Lower lobe of right lung (tissue), 2 donors: ENCODE measurements at places on chromosomes 2 and 18.
A peak's percentile ranks its signal among the peaks of the same experiment; 100 is the strongest.

DNA sequence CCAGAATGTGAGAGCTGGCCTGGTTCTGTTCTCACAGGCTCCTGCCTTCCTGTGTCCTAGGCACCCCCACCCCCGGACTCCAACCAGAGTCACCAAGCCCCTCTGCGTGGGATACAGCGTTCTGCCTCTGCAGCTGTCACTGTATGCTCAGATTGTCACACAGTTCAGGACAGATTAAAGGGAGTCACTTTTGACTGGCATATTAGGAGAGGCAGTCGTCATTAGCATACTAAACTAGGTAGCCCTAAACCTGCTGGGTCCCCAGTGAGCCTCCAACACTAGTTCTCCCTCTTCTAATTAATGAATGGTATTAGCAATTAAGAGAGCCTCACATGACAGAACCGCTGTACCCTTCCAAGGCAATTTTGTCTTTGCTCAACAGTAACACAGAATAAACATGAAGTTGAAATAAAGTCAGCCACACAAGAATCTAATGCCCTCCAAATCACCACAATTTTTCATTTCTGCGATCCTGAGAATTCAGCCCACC, 340.2 kb downstream of the CMPK2 start:
- DNase-seq: no peak

- no peak for DNase-seq
Observed at GRCh38 chr2:196166876-196167275, 4.5 kb downstream of the STK17B start.

- no peak for DNase-seq
Observed at GRCh38 chr2:118807668-118808428, 39.6 kb downstream of the EN1 start.

- no peak for DNase-seq
Observed at GRCh38 chr2:197058777-197059300, 132.3 kb upstream of the PGAP1 start.

DNA sequence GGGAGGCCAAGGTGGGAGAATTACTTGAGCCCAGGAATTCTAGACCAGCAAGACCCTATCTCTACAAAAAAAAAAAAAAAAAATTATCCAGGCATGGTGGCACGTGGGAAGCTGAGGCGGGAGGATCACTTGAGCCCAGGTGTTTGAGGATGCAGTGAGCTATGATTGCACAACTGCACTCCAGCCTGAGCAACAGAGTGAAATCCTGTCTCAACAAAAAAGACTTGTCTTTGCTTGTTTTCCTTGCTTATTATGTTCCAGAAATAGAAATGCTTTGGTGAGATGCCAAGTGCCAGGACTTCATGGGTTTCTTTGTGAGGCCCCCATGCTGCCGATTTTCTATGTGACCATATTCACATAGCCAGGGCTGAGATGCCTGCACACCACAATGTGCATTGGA, 9.0 kb downstream of the DCDC2C start:
- DNase-seq: no peak

GRCh38 chr18:6054256-6054842, 159.0 kb upstream of the TMEM200C start:
- no peak for DNase-seq

DNA sequence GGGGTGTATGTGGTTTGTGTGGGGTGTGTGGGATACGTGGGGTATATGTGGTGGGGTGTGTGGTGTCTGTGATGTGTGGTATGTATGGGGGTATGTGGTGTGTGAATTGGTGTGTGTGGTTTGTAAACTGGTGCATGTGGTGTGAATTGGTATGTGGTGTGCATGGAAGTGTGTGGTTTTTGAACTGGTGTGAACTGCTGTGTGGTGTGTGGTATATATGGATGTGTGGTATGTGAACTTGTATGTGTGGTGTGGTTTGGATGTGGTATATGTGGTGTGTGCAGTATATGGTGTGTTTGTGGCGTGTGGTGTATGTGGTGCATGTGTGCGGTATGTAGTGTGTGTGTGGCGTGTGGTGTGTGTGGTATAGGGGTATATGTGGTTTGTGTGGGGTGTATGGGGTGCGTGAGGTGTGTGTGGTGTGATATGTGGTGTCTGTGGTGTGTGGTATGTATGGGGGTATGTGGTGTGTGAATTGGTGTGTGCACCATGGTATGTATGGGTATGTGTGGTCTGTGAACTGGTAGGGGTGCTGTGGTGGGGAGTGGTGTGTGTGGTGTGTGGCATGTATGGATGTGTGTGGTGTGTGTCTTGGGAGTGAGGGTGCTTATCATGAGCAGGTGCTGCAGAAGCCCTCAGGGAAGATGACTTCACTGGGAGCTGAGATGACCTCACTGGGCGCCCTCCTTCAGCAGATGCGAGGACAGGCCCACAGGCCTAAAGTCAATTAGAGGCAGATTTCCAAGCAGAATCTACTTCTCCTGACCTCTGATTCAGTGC, 209.6 kb upstream of the TNP1 start:
- no peak for DNase-seq

DNA sequence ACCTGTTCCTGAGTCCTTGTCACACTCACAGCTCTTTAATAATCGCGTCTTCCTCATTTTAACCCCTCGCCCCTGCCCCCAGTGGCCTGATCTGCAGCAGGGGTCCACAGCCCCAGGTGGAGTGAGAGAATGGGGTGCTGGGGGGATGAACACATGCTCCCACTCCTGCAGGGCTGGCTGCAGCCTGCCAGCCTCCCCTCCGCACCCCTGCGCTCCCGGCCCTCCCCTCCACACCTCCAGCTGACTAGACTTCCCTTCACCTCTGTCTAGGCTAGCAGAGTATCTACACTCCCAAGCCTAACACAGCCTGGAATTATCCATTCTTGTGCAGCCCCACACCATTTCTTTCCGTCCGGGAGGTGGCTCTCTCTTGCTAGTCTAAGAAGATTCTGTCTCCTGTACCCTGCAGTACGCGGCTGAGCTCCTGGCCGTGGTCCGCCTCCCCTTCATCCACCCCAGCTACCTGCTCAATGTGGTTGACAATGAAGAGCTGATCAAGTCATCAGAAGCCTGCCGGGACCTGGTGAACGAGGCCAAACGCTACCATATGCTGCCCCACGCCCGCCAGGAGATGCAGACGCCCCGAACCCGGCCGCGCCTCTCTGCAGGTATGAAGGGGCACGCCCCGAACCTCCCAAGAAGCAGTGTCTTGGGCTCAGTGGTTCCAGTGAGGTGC, 231.6 kb downstream of the ATAD2B start:
- no peak for DNase-seq

DNA sequence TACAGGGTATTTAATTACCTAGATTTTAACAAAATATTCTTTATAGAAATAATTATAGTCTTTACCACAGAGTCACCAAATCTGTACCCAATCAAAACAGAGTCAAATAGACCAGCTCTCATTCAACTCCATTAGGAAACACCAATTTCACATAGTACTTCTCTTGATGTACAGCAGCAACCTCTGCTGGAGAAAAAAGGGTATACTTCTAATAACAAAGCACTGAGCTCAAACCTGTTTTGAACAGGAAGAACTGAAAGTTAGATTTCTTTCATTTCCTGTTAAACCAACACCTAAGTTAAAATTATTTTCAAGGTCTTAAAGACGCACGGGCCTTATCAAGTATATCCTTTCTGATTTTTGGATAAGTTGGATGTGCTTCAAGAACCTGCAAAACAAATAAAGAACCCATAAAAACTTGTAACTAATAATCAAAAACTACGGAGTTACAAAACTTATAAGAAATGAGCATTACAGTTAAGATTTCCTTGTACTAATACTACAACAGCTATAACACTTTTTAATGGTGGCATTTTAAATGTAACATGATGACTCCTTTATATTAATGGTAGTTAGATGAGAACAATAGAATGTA, 79.0 kb downstream of the TTC21B start:
- no peak for DNase-seq

DNA sequence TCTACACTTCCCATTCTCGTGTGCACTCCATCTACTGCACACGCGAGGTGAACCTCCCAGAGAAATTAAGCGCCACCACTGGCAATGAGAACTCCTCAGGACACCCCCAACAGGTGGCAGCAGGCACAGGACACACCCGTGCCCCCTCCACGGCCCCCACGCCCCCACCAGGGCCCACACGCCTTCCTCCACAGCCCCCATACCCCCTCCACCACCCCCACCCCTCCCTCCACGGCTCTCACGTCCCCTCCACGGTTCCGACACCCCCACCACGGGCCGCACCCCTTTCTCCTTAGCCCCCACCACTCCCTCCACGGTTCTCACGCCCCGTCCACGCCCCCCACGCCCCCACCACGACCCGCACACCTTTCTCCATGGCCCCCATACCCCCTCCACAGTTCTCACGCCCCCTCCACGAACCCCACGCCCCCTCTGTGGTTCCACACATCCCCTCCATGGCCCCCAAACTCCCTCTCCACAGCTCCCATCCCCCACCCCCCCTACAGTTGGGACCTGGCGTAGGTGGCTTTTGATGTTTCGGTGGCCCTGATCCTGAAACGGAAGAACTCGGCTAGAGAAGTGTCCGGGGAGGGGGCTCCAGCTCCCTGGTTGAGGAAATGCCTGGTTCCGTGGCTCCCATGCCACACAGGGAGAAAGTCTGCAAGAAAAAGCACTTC, 110.8 kb downstream of the ZNF516 start:
- DNase-seq: no peak

DNA sequence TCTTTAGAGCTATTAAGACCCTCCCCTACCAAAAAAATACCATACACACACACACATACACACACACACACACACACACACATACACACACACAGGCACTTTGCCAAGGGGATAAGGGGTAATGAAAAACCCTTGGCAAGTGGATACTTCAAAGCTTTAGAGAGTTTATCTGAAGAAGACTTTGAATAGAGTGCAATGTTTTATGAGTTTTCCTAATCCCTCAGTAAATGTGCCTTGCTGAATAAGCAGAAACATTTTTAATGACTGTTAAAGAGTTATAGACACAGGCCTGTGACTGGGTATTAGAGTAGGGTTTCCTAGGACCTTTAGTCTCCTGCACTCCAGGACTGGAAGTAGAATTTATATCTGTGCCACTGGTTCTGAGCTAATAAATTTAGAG, 75.5 kb upstream of the CTAGE1 start:
- no peak for DNase-seq

- DNase-seq: no peak
Observed at GRCh38 chr18:63145166-63145850, 174.3 kb downstream of the BCL2 start.

DNA sequence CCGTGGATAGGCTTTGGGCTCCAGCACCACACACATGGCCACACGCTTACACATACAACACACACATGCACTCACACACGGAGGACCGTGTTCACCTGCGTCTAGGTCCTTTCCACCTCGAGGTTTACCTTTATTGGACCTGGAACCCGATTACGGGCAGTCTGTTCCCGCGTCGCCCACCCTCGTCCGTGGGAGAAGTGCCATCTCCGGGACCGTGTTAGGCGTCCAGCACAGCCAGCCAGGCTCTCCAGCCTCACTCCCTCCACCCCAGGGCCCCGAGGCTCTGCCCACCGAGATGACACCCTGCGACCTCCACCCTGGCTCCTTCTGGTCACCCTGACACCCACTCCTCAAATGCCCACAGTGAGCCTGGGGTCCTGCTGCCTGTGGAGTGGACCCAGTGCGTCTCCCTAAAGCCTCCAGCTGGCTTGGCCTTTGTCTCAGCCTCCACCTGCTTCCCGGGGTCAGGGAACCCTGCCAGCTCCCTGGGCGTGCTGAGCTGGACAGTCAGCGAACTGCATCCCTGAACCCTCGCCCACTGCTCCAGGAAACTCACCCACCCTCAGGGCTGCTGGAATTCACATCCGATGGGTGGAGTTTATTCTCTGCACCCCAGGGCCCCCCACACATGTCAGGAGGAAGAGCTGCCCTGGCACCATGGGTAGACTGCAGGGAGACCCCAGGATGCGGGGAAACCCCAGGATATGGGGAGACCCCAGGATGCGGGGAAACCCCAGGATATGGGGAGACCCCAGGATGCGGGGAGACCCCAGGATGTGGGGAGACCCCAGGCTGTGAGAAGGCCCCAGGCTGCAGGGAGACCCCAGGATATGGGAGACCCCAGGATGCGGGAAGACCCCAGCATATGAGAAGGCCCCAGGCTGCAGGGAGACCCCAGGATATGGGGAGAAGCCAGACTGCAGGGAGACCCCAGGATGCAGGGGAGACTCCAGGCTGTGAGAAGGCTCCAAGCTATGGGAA, 33.0 kb downstream of the ADI1 start:
- no peak for DNase-seq

DNA sequence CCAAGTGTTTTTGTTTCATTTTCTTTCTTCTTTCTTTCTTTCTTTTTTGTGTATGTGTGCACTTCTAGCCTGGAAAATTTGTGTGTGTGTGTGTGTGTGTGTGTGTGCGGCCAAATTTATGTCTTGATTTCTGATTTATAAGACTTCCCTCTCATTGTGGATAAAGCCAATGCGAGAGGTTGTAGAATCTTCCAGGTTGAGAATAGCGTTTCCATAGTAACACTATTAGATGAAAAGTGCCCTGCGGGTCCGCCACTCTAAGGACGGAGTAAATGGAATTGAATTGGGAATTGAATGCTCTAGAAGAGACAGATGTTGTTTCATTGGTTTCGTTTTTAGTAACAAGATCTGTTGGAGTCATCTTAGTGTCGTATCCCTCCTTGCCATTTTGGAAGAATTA, 81.6 kb downstream of the MEIS1 start:
- DNase-seq: no peak

- no peak for DNase-seq
Observed at GRCh38 chr2:70569559-70569958, 15.9 kb upstream of the TGFA start.

- peak; percentile 87 for DNase-seq
Observed at GRCh38 chr2:20633794-20634506, 16.9 kb downstream of the HS1BP3 start.

DNA sequence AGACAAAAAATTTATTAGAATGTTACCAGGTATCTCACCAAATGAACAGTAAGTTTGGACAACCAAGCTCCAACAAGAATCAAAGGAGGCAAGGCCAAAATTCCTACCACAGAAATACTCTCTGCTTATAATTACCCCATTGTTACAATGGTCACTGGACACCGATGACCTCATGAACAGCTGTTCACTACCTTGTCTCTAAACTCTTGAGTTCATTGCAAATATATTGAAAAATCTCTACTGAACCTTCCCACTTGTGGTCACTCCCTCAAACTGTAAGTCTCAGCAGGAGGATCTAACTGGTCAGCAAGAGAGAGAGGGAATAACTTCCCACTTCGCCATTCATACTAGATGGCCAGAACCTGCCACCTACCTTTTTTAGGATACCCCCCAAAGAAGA, 50.0 kb downstream of the ERBB4 start:
- no peak for DNase-seq

GRCh38 chr18:44537526-44537925, 143.2 kb upstream of the SETBP1 start:
- no peak for DNase-seq

DNA sequence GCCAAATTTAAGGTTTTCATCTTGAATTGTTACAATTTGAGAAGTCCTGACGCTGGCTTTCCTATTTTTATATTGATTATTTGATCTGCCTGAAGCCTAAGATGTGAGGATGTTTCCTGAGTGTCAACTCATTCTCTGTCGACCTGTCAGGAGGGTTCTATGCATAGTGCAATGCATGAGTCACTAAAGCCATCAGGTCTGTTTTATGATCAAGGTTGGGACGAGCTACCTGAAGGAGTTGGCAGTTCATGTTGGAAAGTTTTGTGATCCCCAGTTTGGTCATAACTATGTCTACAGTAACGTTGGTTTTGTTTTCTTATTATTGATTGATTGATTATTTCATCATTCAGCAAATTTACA, 71.2 kb downstream of the NABP1 start:
- no peak for DNase-seq
